ENCODE measurements at places on chromosomes 5 and 9.

- peak; percentile 1 for DNase-seq
These were observed 155.6 kb upstream of the VLDLR start for GRCh38 chr9:2465921-2466460.

GRCh38 chr5:150515446-150515845 is 7.5 kb downstream of the NDST1 start:
- no peak for DNase-seq

DNA sequence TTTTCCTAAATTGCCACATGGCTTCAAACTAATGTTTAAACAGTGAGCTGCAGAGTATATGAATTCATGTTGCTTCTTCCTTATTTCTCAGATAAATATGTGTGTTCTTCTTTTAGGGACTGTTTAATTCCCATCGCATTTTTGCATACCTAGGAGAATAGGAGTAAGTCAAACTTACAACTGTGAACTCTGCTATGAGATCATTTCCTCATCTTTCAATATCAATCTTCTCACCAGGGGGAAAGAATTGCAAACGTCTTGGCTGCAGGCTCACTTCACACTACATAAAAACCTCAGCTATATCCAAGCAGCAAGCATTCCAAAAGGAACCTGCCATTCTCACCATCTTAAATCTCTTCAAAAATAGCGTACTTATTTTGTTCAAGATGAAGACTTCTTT is 271.0 kb downstream of the DNAH5 start:
- no peak for DNase-seq

DNA sequence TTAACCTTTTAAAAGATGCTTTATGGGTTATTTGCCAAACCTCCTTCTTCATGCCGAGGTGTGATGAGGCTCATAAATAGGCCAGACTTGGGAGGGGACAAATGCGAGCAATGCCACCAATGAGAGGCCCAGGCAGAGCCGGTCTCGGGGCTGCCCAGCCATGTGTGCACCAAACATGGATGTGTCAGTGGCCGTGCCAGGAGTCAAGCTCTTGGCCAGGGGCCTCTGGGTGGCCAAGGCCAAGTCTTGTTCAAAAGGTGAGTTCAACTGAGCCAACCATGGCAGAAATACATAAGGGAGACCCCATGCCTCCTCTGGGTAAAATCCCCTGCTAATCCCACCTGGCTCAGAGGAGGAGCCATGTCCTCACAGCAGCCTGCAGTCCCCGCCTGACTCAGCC is 10.9 kb upstream of the LCN15 start:
- DNase-seq: no peak

- no peak for DNase-seq
These were observed 214.1 kb upstream of the TLE4 start for GRCh38 chr9:79357616-79358015.

- no peak for DNase-seq
These were observed 686.1 kb upstream of the CHD1 start for GRCh38 chr5:99614888-99615287.

DNA sequence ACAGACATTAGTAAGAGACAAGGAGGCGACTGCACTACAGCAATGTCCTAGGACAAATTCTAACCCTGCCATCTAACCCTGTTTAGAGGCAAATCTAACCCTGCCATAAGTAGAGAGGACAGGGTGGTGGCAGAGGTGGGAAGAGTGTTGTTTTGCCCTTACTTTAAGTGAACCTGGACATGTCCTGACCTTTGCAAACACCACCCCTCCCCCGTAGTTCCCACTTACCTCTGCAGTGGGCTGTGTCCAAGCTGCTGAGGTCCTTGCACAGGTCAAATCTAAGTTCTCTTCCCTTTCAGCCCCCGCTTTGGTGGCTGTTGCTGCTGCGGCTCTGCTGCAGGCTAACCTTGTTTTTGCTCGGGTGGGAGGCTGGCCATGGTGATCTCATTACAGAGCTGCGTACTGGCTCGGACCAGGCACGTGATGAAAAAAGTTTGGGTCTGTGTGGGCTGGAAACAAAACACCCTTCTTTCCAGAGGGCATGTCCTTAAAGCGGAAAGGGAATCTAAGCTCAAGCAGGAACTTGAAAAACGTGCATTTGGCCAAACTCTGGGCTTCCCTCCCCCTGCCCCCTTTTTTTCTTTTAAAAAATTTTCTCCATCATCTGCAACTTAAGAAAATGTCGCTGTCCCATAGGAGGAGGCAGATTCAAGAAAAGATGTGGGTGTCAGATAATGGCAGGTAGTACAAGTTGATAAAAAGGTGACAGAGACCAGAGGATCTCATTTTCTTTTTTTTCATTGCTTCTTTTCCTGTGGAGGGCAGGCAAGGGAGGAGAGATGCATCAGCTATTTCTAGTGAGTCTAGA is at the start of gene FAXDC2:
Gene FAXDC2, minus strand, starts transcription at position 349 of the 808 bp plus-strand sequence. CDS start 12,425 bp downstream, outside the sequence.
- no peak for DNase-seq

GRCh38 chr5:115685490-115685889 is 59.7 kb upstream of the TMED7 start:
- DNase-seq: no peak

DNA sequence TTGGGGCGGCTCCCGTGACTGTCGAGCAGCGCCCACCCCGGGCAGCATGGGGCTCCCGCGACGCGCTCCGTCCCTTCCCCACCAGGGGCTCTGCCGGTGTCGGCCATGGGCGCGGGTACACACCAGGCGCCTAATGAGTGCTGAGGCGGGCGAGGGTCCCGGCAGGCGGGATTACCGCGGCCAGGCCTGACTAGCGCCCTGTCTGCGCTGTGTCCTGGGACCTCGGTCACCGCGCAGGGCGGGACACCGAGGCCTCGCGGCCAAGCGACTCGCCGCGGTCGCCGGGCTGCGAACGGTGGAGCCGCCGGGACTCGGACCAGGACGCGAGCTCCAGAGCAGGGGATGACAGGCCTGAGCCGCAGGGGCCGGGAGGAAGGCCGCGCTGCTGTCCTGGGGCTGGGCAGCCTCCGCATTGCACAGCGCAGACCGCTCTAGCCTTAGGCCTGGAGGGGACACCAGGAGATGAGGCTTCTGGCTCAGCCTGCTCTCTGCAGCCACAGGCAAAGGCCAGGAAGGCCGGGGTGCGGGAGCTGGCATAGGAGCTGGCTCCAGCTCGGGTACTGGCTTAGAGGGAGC is 14.1 kb downstream of the LCN10 start:
- no peak for DNase-seq

GRCh38 chr5:174078416-174078815 is 32.9 kb downstream of the NSG2 start:
- no peak for DNase-seq

DNA sequence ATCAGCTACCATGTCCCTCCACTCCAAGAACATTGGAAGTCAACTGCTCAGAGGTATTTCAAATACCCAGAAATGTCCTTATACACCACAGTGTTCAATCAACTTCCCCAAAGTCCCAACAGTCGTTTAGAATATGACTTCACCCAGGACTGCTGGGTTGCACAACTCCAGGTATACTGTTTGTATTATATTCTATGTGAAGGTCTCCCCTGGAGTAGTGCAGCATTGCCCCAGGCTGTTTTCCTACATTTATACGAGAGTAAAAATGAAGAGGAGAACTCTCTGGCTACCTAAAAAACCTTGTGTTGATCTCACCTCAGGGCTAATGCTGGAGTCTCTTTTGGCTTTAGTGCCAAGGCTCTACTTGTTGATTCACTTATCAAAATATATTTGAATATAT is 183.6 kb upstream of the MAP3K1 start:
- no peak for DNase-seq

DNA sequence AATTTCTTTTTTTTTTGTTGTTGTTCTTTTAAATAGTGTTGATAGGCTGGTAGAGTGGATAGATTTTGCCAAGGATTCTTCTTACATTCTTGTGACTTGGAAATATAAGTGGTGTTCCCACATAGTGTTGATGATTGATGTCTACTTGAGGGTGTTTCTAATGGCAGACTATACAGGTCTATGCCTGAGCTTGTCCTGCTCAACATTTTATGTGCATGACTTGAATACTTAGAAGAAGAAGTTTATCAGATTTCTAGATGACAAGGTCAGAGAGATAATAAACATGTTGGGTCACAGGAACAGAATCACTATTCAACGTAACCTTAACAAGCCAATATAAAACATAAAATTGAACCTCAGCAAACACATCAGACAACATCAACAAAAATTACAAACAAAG is 24.2 kb downstream of the XRCC4 start:
- no peak for DNase-seq

GRCh38 chr5:154627698-154628678 is 127.2 kb upstream of the LARP1 start:
- no peak for DNase-seq

- no peak for DNase-seq
These were observed 14.0 kb downstream of the FGFR4 start for GRCh38 chr5:177100714-177101121.

DNA sequence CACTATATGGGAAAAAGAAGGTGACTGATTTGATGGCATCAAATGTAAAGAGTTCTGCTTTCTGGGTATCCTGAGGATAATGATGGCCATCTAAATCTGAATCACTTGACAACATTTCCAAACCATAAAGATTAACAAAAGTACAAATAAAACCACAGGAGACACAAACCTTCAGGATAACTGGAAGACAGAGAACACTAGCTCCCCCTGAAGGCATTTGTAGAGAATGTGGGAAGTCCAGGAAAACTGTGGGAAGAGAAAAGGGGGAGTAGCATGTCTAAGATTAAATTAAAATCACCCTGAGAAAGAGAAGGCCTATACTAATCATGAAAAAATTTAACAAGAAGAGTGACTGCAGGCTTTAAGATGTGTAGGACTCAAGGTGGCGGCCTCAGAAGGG is 116.2 kb downstream of the PRELID2 start:
- DNase-seq: no peak

DNA sequence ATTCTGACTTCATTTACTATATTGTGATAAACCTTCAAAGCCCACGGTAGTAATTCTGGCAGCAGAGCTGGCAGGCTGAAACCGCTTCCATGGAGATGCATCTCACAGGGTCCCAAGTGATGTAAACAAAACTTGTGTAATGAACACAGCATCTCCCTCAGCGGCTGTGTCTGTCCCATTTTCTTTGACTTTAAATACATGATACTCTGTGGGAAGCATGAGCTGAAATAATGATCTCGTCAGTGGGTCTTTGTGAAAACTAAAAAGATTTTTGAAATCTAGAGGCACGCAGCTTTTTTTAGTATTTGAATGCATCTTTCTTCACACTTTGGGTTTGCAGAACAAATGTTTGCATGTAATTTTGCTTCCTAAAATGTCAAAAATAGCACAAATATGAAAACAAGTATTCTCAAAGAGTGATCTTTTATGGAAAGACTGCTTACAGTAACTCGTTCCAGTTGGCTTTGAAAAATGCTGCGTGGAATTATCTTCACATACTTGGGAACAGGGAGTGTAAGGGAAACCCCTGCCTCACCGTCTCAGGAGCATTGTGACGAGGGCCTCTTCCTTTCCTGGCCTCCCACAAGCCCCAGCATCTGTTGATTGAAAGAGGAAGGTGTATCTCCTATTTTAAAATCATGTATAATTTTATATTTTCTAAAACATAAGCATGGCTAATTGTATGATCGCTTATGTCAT is 18.1 kb upstream of the LPCAT1 start:
- no peak for DNase-seq

- no peak for DNase-seq
These were observed 365.5 kb upstream of the CDH18 start for GRCh38 chr5:20353499-20353898.

DNA sequence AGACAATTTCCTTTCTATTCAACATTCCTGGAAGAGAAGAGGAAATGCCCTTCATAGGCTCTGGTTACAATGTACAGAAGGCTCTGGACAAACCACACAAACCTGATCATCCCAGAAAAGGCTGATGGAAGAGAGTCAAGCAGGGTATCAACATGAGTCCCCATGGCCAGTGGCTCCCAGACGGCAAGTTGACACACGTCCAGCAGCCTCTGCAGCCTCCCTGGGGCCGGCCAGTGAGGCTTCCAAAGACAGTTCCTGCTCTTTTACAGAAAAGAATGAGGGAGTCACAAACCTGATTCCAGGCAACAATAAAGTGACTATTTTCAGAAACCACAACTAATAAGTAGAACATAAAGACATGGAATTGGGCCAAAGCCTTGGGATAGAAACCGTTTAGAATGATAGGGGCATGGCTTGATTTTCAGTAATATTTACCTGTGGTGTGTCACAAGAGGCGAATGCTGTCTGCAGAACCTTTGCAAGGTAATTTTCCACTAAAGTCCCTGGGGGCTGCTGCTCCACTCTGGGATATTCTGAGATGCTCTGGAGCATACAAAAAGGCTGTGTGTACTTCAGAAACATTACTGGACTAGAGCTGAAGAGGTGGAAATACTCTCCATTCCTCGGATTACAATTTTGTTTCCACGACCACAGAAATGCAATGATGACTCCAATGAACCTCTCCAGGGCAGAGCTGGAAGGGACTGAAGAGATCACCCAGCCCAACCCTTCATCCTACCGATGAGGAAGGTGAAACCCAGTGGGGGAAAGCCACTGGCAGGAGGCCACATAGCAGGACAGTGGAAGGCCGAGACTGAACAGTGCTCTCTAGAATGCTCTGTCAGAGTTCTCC is 10.4 kb downstream of the MED27 start:
- DNase-seq: no peak

GRCh38 chr5:133953568-133954145 is 14.8 kb downstream of the C5orf15 start:
- DNase-seq: no peak

- no peak for DNase-seq
These were observed 39.6 kb downstream of the STK10 start for GRCh38 chr5:172148381-172148780.

GRCh38 chr5:83919071-83920041 is 198.7 kb upstream of the HAPLN1 start:
- DNase-seq: no peak

- no peak for DNase-seq
These were observed 241.0 kb downstream of the AOPEP start for GRCh38 chr9:94967482-94967881.

DNA sequence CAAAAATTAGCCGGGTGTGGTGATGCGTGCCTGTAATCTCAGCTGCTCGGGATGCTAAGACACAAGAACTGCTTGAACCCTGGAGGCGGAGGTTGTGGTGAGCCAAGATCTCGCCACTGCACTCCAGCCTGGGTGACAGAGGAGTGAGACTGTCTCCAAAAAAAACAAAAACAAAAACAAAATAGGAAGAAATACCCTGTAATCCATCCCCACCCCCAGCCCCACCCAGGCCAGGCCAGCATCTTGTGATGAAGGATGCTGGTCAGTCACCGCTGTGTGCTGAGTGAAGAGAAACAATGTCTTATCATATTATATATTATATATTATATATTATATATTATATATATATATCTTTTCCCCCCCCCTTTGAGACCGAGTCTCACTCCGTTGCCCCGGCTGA is 15.4 kb upstream of the CCIN start:
- no peak for DNase-seq

GRCh38 chr9:93294011-93294410 is 110.1 kb downstream of the WNK2 start:
- DNase-seq: no peak

DNA sequence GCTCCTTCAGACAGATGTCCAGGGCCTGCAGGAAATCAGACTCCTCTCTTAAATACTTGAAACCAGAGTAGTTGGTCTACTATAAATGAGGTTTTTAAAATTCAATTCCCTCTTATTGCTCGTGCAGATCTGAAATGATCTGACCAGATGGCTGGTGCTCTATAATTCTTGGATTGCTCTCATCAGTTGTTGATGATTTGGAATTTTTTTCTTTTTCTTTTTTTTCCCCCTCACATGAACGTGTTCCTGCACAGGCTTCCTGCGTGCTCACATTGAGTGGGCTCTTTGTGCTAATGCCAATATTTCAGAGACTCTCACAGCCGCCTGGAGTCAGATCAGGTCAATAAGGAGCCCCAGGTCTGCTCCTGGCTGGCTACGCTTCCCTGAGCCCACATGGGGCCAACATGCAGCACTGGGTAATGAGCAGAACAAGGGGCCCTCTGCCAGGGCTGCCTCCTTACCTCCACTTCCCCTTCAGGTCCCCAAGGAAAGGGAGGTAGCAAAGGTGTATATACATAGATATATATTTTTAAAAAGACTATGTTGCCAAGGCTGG is 82.0 kb downstream of the SIL1 start:
- no peak for DNase-seq
